ENCODE measurements at places on chromosomes 7 and 10.

- DNase-seq: no peak
Observed at GRCh38 chr10:37476285-37476684, 350.9 kb downstream of the ANKRD30A start.

GRCh38 chr10:21432266-21432665, 93.2 kb downstream of the SKIDA1 start:
- DNase-seq: no peak

GRCh38 chr7:3158341-3158760, 114.7 kb upstream of the CARD11 start:
- DNase-seq: no peak

DNA sequence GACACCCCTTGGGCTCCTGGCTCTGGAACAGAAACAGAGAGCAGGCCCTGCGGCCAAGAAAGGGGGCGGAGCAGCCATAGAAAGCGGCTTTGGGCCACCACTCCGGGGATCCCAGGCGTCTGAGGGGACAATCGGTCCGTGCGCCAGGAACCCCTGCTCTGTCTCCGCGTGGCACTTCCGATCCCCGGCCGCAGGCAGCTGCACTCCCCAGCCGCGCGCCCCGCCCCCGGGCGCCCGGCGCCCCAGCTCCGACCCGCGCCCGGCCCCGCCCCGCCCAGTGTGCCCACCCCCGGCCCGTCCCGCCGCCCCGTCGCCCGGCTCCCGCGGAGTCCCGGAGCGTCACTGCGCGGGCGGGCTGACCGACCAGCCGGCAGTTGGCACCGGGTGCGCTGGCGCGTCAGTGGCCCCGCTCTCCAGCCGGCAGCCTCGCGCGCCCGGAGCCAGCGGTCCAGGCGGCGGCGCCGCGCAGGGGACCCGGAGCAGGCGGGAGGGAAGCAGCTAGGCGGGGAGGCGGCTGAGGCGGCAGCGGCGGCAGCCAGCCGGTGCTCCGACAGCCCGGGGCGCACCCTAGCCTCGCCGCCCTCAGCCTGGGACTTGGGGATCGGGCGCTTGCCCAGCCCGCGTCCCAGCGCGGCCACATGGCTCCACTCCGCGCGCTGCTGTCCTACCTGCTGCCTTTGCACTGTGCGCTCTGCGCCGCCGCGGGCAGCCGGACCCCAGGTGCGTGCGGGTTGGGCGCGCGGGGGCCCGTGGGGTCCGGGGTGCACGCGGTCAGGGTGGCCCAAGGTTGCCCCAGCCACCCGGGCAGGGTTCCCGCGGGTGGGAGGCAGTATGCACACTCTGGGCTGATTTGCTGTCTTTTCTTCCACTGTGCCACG, at the start of gene ADAMTS14:
TSS of gene ADAMTS14 (plus strand) at position 342 of the 878 bp plus-strand sequence. CDS start at position 639, 297 bp downstream.
- peak; percentile 59 for DNase-seq

GRCh38 chr7:148849393-148850098, 34.5 kb downstream of the EZH2 start:
- no peak for DNase-seq

DNA sequence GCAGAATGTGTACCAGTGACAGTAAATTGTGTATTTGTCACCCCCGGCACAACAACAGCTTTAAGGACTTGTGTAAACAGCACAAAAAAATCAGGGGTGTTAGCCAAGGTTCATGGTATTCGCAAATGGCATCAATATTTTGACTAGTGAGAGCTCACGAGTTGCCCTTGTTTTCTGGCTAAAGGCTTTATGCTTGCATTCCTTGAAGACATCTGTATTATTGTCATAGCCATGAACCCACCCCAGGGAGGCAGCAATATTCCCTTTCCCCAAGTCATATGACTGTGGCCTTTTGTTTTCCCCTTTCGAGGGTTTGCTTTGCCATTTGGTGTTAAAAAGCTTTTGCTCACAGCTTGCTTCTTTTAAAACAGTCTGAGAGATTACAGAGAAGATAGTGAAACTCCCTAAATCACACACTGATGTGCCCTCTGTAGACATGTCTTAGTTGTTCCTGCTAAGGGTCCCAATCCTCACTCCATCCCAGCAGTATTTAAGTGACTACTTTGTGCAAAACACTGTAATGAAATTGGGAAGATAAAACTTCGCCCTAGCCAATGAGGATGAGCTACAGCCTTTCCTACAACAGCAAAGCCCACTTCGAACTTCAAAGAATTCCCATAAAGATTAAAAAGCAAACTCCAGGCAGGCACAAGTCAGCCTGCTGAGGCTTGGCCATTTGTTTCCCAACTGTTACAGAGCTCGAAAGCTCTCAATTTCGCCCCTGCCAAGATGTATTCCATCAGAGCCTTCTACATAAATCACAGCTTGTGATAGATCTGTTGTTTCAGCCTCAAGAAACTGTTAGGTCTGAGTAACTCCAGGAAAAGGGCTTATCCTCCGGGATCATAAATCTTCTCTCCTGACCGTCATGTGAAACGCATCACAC, 172.3 kb downstream of the ADAM12 start:
- no peak for DNase-seq

All from NCI-H510A treated with DMSO at 0.1 percent for 48 hours (cell line).